ENCODE measurements at places on chromosomes 1 and 21.
A peak's percentile ranks its signal among the peaks of the same experiment; 100 is the strongest.

GRCh38 chr1:31467005-31467674, 54.1 kb downstream of the SERINC2 start:
- peak; percentile 28 for DNase-seq

DNA sequence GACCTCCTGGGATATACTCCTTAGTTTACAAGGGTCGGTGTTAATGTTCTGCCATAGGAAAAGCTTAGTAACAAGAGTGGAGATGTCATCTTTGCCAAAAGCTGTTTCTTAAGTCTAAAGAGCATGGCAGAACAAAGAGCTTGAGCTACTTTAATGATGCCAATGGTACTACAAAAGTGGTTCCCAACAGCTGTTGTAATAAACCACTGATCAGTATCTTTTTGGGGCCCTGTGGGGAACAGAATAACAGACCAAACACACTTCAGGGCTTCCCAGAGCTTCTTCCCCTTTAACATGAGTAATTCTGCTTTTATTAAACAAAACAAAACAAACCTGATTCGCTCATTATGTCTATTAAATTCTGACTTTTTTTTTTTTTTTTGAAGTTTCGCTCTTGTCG, 116.3 kb downstream of the NCAM2 start:
- no peak for DNase-seq

DNA sequence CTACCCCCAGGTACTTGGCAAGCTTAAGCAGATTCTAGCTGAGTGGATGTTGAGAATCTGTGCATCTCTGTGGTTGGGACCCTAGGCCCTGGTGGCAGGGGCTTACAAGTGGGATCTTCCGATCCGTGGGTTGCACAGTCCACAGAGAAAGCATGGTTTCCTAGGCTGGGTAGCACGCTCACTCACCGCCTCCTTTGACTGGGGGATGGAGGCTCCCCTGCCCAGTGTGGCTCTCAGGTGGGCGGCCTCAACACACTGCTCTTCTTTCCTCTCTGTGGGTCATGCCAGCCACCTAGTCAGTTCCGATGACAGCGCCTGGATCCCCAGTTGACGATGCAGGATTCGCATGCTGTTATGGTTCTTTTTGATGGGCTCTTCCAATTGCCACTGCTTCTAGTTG, 639.5 kb upstream of the ADAMTS5 start:
- no peak for DNase-seq

GRCh38 chr1:170662561-170663403, 1.1 kb upstream of the PRRX1 start:
- peak; percentile 37 for DNase-seq

DNA sequence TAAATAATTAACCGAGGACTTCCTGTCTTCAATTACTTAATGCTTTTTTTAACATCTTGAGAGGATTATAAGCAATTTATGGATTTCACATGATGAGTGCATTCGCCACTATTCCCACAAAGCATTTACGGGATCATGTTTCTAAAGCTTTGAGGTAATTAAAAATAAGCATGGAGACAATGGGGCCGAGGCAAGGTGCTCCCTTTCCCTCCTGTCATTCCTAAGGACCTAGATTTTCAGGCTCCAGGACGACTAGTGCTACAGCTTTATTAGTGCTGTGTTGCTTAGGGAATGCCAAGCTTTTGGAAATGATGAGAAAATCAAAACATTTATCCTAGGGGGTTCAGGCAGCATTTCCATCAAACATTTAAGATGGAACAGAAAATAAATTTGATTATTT, 209.2 kb downstream of the KCTD3 start:
- DNase-seq: no peak

DNA sequence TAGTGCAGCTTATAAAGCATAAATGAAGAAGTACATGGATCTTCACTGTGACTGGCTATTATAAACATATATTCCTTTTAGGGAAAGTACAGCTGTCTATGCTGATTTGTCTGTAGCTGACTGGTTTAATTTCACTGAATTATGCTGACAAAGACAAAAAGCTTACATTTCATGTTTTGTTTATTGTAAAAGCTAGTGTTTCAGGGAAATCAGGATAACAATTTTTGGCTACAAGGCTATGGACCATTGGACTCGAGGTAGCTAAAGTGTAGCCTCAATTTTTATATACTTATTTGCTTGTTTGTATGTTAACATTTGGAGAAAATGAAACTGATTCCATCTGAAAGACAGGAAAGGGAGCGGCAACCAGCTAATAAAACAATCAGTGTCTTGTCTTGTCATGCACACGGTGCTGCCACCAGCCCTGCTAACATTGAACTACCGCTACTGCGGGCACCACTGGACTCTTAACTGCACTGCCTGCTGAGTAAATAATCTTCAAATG, 480.2 kb downstream of the COL11A1 start:
- DNase-seq: peak; percentile 5

DNA sequence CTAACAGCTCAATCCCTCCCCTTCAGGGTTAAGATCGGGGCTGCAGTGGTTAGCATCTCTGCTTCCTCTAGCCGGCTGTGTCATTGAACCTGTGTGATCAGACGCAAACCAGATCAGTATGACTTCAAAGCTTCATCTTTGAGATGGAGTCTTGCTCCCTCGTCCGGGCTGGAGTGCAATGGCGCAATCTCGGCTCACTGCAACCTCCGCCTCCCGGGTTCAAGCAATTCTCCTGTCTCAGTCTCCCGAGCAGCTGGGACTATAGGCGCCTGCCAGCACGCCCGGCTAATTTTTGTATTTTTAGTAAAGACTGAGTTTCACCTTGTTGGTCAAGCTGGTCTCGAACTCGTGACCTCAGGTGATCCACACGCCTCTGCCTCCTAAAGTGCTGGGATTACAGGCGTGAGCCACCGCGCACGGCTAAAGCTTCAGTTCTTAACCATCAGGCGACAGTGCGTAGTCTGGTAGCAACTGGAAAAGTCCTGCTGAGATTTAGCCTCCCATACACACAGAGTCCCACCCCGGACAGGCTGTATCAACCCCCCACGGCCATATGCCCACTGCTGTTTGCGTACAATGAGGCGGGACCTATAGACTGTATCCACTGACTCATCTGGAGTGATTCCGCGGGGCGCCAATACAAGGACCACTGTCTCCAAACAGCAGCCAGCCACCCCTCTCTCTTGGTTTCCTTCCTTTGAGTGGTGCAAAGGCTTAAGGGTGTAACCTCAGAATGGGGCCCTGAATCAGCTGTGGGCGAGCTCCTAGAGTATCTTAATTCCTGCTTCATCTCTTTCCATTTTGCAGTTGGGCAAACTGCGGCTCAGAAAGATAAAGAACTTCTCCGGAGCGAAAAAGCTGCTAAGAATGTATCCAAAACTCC, 23.3 kb downstream of the CELA3A start:
- peak; percentile 94 for DNase-seq

DNA sequence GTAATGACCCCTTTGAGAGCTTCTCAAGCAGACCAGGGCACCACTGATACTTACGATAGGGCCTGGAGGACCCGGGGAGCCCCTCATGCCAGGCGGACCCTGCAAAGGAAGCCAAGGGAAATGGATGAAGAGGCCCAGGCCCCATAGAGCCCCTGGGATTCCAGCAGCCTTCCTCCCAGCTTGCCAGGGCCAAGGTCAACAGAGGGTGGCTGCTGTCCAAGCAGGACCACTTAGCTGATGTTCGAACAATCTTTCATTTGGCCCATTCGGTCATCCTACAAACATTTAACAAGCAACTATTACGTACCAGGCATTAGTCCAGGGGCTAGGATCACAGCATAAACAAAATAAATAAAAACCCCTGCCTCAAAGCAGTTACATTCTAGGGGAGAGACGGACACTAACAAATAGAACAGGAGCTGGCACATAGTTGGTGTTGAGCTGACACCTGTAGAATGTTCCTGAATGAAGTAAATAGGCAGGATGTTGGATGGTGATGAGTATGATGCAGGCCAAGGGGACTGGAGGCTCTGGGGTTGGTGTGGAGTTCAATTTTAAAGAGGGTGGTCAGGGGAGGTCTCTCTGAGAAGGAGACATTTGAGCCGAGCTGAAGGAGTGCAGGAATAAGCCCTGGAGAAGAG, 27.0 kb upstream of the PEF1 start:
- no peak for DNase-seq

GRCh38 chr1:102941366-102941947, 166.9 kb downstream of the COL11A1 start:
- peak; percentile 40 for DNase-seq

All from ELR (cell line).